ENCODE measurements at places on chromosomes 13 and 19.

GRCh38 chr13:113220141-113220598 is 10.8 kb downstream of the CUL4A start:
- DNase-seq, result no peak

DNA sequence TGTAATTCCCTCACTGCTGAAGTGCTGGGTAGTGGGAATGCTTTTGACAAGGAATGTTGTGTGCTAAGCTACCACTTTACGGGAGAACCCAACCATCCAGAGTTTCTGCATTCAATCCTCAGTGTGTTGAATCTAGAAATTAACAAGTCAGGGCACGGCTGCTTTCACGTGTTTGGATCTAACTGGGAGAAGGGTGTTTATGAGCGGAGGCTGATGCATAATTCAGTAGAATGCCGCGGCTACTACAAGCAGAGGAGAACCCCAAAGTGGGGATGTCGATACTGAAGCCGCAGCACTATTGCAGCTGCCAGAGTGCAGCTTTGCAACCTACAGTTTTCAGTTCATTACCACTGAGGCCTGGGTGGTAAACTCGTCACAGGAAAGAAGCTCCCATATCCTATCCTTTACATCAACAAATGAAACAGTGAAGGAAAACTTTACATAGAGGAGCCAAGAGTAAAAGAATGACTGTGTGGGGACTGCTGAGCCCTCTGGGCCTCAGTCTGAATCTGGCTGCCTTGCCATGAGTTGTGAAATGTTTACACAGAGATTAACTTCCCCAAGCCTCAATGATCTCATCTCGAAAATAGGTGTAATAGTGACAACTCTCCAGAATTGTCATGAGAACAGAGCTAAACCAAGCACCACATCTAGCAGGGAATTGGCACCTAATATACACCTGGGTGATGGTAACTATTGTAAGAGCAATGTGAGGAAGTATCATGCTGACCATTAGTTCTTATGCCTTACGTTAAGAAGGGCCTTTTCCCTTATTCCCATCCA is 531.7 kb downstream of the MYO16 start:
- no peak for DNase-seq

GRCh38 chr19:31284621-31285020 is 64.6 kb downstream of the TSHZ3 start:
- DNase-seq, result no peak

- DNase-seq, result no peak
Measured at GRCh38 chr19:28397306-28397705, 815.6 kb downstream of the UQCRFS1 start.

- no peak for DNase-seq
Measured at GRCh38 chr13:77374786-77375185, 47.9 kb upstream of the MYCBP2 start.

DNA sequence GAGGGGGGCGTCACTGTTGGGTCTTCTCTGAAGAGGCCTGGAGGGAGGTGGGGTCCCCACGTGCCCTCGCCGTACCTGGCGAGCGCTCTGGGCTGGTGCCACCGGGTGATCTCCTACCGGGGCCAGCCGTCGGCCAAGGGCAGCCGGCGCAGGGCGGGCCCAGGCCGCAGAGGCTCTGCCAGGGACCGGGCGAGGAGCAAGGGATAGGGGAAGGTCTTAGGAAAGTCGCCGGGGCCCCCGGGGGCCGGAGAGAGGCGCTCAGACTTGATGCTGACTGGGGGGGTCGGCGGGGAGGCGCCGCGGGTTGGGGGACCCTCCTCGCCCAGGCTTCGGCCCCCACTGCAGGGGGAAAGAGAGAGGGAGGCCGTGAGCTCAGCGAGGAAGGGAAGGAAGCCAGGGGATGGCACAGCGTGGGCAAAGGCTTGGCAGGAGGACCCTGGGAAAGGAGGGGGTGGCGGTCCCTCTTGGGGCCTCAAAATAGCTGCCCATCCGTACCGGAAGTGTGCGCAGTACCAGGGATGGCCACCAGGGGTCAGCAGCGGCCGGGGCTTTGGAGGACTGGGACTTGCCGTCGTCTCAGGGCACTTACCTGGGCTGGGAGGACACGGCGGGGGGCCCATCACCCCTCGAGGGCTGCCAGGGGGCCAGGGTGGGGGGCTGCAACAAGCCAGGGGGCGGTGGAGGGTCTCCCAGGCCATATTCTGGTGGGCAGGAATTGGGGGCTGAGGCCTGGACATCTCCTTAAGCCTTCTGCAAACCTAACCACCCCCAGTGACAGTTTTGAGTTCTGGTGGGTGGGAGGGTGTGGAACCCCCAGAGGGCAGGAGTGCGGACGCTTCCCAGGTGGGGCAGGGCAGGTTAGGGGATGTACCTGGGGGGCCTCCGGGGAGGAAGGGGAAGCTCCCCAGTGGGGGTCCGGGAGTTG is 7.7 kb upstream of the TMEM161A start:
- no peak for DNase-seq

DNA sequence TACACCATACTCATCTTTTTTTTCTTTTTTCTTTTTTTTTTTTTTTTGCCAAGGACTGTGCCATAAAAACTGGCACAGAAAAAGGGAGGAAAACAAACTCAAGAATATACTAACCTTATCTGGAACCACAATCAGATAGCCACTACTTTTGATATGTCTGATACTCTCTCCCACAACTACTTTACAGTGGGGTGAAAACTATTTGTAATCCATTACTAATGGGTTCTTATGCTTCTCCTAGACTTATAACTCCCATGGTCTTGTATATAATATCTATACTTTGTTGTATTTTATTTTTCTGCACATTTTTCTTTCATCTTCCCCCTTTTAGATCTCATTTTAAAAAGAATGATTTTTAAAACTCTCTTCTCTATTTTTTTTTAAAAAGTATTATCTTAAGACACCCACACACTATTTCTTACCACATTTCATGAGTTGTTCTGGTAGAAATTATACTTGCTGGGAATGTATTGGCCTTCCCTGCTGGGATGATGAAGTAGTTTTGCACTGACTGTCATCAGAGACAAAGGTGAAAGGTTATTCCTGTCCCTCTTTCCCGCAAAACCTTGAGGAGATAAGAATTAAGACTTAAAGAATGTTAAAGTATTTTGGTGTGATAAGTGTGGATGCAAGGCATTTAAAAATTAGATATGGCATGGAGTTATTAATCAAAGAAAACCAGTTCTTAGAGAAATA is 146.7 kb upstream of the KLF12 start:
- no peak for DNase-seq

GRCh38 chr19:29537181-29537580 is 11.4 kb downstream of the VSTM2B start:
- no peak for DNase-seq

DNA sequence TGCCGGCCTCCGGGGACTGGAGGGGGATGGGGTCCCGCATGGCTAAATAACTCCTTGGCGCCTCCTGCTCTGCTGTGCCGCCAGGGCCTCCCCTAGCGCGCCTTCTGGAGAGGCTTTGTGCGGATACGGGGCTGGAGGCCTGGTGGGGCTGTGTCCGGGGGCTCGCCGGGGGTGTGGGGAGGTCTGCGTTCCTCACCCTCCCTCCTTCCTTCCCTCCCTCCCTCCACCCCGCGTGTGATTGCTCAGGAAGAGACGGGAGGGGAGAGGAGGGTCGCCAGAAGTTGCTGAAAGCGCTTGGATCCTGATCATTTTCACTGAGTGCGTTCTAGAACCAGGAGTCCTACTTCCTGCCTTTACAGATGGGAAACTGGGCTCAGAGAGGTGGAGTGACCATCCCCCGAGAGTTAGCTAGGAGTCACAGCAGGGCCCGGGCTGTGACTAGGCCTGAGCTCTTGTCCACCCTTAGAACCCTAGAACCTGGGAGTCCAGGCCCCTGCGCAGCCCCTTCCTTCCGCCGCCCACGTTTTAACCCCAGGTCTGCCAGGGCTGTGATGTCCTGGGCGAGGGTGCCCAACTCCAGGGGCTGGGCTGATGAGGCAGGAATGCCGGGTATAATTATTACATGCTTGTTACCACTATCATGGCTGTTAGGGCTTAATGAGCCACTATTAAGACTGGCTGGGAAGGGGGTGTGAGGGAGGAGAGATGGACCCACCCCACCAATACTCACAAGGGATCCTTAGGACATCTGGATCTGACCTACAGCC is 782 bp upstream of the JUND start:
- no peak for DNase-seq

DNA sequence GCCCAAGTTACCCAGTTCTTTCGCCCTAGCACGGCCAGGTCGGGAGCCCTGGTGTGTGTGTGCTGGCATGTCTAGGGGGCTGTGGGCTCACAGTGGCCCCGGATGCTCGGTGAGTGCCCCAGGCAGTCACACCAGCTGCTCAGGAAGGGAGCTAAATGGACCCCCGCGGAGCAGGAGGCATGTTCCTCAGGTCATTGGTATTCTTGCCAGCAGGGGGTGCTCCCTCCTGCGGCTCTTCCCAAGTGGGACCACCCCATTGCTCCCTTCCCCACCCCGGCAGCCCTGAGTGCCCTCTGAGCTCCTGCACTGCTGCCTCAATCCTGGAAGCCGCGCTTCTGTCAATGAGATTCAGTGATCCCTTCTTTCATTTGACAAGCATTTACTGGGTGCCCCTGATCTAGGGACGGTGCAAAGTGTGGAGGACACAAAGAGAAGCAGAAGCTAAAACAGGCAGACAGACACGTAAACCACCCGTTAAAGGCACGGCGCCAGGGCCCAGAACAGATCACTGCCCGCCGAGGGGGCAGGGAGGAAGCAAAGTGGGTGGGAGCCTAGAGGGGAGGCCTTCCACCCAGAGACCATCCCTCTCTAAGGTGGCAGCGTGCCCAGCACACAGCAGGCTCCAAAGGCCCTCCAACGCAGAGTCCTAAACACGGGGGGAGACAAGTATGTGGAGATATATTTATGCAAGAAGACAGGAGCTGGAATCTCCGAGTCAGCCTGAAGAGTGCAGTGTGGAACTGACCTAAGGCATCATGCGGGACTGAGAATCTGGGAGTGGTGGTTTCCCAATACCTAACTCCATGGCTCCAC is 5.2 kb upstream of the ADPRHL1 start:
- no peak for DNase-seq

DNA sequence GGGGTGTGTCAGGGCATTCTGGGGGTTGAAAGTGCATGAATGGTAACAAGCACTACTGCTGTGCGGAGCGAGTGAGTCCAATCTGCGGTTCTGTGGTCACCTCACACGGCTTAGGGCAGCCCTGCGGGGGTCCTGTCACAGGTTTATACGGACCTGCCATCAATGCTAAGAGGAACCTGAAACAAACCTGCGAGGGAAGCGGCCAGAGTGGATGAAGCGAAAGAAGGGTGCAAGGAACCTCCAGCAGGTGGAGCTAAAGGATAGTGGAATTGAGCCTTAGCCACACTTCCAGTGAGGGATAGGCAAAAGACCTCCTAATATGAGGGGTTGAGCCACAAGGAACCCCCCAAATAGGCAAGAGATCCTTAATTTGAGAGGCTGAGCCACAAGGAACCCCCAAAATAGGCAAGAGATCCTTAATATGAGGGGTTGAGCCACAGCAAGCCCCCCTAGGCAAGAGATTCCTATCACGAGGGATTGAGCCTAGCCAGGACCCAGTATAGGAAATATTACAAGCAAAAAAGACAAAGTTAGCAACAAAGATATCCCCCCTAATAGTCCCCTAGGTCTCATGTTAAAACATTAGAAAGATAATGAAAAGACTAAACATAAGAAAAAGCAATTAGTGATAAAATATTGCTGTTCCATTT is 6.3 kb upstream of the ZNF69 start:
- DNase-seq, result no peak

DNA sequence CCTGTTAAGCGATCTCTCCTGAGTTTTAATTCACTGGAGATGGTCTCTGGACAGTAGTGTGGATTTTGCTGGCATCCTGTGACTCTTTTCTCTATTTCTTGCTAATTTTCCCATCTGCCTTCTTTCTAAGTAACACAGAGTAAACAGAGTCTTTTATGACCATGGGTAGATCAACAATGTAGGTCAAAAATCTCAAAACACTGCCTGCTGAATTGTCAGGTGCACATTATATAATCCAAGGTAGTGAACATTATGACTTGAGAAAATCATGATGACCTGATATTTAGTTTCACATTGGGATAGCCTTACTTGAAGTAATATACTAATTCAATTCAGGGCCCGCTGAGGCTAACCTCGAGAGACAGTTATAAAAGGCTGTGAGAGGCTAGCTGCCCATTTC is 180.7 kb downstream of the TDRD3 start:
- DNase-seq, result no peak

DNA sequence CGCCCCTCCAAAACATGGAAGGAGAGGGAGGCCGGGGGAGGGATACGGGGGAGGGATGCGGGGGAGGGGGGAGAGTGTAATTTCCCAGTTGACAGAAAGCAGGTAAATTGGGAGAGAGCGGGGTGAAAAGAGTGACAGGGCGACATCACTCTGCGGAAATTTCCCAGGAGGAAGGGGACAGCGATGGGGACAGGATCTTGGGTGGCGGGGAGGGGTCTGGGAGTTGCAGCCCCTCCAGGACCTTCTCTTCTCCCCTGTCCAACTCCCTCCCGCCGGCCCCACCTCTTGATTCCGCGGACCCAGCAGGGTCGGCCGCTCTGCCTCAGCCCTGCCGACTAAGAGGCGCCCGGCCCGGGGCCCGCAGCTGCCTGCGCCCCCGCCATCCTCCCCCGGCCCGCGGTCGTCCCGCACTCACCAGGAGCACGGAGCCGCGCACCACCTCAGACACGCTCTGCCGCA is 108.0 kb upstream of the DOCK9 start:
- DNase-seq, result no peak

GRCh38 chr19:32287811-32288227 is 57.6 kb upstream of the ZNF507 start:
- DNase-seq, result no peak

GRCh38 chr13:60170414-60170813 is 6.7 kb upstream of the DIAPH3 start:
- no peak for DNase-seq

GRCh38 chr13:99585609-99586008 is 84.3 kb downstream of the TM9SF2 start:
- DNase-seq, result no peak

DNA sequence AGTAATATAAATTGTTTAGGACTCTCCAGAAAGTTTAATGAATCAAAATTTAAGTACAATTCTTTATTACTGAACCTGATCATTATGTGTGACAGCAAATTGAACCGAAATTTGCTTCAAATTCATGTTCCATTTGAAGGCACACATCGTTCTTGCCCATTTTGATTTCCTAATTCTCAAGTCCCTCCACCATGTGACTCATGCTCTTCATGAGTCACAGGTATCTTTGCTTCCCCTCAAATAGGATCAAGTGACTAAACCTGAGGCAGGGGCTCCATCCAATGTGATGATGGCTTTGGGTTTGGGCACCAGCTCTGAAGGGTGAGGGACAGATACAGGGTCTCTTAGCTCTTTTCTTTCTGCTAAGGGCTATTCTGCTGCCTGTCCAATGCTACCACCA is 86.1 kb downstream of the THSD1 start:
- no peak for DNase-seq

- no peak for DNase-seq
Measured at GRCh38 chr13:101017123-101017872, 342.7 kb upstream of the TMTC4 start.

DNA sequence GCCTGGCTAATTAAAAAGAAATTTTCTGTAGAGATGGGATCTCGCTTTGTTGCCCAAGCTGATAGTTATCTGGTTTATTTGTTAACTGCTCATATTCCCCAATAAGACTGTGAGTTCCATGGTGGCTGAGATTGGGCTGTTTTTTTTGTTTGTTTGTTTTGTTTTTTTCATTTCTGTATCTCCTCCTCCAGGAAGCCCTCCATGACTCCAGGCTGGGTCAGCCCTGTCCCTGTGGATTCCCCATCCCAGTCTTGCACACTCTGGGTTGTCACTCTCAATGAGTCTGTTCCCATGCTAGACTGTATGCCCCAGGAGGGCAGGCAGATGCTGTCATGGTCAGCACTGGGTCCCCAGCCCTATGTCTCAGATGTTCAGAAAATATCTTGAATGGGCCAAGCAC is 2.9 kb downstream of the EML2 start:
- DNase-seq, result no peak

GRCh38 chr13:24161010-24161775 is 673 bp downstream of the SPATA13 start:
- no peak for DNase-seq

All from HS-5 (cell line).